HCT116 (cell line): ENCODE measurements at places on chromosomes 3 and 15. TPM values are rescaled to one million over a fixed set of nuclear protein-coding genes. Genes with fewer than 3 reads are reported as not detected.

The IL5RA gene
- not detected for total RNA-seq

The SHC4 gene
- 0.44 TPM for total RNA-seq

DNA sequence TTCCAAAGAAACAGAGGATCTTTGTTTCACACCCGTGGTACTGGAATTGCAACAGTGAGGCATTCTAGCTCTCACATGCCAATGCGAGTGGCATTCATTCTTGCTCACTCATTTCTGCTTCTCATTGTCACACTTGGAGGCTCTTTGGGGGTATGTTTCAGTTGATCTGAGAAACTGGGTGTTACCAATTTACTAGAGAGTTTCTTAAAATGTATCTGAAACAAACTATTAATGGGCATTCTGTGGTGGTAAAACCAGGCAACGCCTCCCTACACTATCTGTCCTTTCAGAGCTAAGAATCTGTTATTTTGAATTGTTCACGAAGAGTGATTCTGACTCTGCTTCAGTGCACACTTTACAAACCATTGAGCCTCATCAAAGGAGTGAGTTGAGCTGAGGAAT lies 140.6 kb upstream of the BHLHE40 start:
- DNase-seq, result no peak
- 0 out of 2 replicates have a peak, but pooled peaks cover 3% of the 10 kb centered on the region for H3K27me3 ChIP-seq
- no peak overlapping the region for H3K4me3 ChIP-seq
- no peak overlapping the region for H3K27ac ChIP-seq
- no peaks in the 10 kb centered on the region for H3K36me3 ChIP-seq
- H3K4me1 ChIP-seq, result no peaks in the 10 kb centered on the region

DNA sequence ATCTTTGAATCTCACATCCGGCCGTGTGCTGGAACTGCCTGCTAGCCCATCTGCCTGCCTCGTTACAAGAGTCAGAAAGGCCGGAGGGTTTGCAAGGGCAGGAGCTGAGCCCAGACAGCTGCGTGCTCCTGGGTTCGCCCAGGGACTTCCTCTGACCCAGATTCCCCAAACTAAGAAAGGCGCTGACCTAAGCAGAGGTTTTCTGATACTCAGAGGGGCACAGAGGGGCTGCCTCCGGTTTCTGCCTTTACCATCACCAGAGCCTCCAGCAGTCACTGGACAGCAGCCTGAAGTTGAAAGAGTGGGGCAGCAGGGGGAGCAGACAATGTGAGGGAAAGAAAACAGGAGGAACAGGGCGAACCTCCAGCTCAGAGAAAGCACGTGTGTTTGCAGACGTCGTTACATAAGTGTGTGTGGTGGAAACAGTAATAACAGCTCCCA lies 33.4 kb upstream of the RAD18 start:
- H3K27me3 ChIP-seq, result peaks cover 5% of the 10 kb centered on the region; the same call in 1 of the 2 replicates
- DNase-seq, result no peak
- no peak overlapping the region for H3K27ac ChIP-seq
- H3K36me3 ChIP-seq, result no peaks in the 10 kb centered on the region

GRCh38 chr3:43907508-43907858 lies 216.7 kb downstream of the ABHD5 start:
- peaks cover 4% of the 10 kb centered on the region; the same call in 1 of the 2 replicates for H3K27me3 ChIP-seq
- no peaks in the 10 kb centered on the region for H3K4me1 ChIP-seq
- no peak overlapping the region for H3K27ac ChIP-seq
- no peak for DNase-seq
- H3K4me3 ChIP-seq, result no peak overlapping the region

DNA sequence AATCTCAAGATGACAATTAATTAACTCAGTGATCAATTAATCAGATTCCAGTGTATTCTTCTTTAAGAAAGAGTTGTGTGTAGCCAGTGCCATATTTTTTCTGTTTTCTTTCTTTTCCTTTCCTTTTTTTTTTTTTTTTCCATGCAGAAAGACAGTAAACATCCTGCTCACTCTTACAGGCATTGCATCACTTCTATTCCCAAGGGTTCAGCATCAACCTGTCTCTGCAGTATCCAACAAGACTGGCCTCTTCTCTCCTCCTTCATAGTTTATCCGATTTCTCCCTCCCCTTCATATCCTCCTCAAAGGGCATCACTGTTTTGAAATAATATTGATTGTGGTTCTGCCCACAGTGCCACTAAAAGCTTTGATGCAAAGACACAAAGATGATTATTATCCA lies 17.0 kb upstream of the SLC9A9 start:
- no peak overlapping the region for H3K4me3 ChIP-seq
- no peaks in the 10 kb centered on the region for H3K36me3 ChIP-seq
- DNase-seq, result no peak
- H3K27ac ChIP-seq, result no peak overlapping the region

GRCh38 chr3:179651687-179652446 lies 973 bp upstream of the USP13 start:
- H3K4me3 ChIP-seq, result peak overlapping the region; percentile 88
- DNase-seq, result no peak
- H3K27me3 ChIP-seq, result no peaks in the 10 kb centered on the region
- H3K27ac ChIP-seq, result peak overlapping the region; percentile 85
- no peaks in the 10 kb centered on the region for H3K36me3 ChIP-seq

DNA sequence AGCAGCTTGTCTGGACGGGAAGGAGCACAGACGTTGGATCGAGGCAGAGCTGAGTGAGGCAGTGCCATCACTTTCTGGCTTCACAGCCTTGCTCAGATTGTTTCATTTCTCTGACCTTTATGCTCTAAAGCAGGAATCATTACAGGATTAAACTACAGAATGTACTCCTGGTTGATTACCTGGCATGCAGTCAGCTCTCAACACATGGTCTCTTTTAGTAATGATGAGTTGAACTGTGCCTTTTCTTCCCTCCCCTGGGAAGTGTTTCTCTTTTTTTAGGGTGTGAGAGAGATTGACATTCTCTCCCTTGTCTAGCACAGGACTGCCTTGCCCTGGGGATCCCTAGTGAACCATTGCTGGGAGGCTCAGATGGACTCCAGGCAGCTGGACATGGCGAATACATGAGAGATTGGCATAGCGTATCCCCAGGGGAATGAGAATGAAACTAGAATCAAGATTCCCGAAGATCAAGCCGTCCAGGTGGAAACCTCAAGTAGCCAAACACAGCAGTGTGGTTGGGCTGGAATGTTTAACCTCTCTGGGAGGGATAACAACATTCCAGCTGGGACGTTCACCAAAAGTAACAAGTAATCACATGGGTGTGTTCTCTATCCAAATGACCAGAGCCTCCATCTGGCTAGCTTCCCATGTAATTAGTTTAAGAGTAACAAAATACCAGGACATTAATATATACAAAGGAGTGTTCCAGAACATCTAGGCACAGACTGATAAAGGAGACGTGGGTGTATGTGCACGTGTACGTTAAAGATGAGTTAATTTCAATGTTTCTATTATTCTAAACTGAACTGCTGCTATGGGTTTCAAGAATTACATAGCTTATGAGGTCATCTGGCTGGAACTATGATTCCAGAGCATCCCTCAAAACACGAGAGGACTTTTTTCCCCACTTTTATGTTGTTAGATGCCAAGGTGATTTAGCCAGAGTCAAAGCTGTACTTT lies 118.6 kb upstream of the NR2E3 start:
- H3K27ac ChIP-seq, result no peak overlapping the region
- DNase-seq, result no peak
- H3K27me3 ChIP-seq, result no peaks in the 10 kb centered on the region
- H3K36me3 ChIP-seq, result no peaks in the 10 kb centered on the region
- H3K4me3 ChIP-seq, result no peak overlapping the region
- peaks cover 6% of the 10 kb centered on the region; the same call in 1 of the 2 replicates for H3K4me1 ChIP-seq
